ENCODE measurements at places on chromosomes 7 and 10. TPM values are rescaled to one million over a fixed set of nuclear protein-coding genes. Genes with fewer than 3 reads are reported as not detected.

Gene FGFBP3
- 1.8 TPM for total RNA-seq

Gene LIPM
- total RNA-seq, result not detected

Gene MALRD1
- total RNA-seq, result not detected

DNA sequence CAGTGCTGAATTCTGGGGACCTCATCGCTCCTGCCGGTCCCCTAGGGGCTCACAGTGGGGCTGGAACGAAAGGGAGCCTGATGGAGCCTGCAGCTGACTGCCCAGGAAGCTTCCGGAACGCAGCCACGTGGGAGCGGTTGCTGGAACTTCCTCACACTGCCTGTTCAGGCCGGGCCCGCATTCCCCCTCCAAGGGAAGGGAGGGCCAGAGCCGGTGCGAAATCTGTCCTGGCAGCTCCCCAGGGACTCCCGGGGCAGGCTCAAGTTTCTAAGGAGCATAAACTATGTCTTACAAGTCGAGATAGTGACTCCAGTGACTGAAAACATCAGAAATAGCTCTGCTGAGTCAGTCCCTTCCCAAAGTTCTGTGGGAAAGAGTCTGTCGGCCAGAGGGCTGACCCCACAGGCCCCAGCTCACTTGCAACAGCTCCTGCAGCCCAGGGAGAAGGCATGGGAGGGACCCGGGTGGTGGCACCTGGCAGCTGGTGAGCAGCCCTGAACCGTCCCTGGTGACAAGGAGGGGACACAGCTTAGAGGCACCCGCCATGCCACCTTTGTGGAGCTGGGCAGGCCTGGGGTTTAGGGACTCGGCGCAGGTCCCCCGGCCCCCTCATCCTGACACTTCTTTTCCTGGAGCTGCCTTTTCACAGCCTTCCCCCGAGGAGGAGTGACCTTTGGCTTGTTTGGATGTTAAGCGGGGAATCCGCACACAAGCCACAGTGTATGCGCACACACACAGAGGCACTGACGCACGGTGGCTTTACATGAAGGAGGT lies 47.6 kb downstream of the PDGFA start:
- H3K4me3 ChIP-seq, result no peak overlapping the region
- H3K27me3 ChIP-seq, result peaks cover 7% of the 10 kb centered on the region
- peaks cover 8% of the 10 kb centered on the region for H3K4me1 ChIP-seq
- H3K27ac ChIP-seq, result no peak overlapping the region
- DNase-seq, result no peak

DNA sequence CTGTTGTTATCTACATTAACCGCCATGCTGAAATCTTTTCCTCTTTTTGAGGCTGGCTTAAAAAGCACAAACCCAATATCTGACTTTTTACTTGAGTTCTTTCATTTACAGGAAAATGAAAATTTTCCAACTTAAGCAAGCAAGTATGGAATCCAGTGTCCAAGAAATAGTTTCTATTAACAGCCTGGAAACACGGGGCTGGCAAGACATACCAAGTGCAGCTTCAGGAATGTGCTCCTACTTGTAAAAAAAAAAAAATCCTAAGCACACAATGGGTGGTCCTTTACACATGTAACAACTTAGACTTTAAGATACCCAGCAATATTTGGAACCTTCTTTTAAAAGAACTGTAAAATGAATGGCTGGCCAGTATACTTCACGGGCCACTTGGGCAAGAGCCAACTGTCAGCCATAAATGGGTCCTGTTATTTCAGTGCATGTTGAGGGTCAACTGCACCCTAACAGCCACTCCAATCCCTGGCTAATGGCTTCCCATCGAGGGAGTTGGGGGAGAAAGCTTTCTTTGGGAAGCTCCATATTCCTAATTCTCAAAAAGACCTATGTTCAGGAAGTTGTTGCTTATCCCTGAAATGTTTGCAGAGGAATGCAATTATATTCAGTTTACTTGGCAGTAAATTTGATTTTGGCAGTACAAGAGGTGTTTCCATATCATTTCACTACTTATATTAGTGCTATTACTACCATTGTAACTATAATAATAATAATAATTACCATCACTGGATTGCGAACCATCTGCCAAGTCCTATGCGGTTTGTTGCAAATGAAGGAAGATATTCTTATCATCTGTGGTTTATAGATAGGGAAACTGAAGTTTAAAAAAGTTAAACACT lies 236.4 kb upstream of the TMEM72 start:
- H3K27me3 ChIP-seq, result no peaks in the 10 kb centered on the region
- H3K4me1 ChIP-seq, result no peaks in the 10 kb centered on the region
- no peak for DNase-seq
- H3K4me3 ChIP-seq, result no peak overlapping the region

- no peaks in the 10 kb centered on the region for H3K36me3 ChIP-seq
- no peak for DNase-seq
- H3K4me1 ChIP-seq, result no peaks in the 10 kb centered on the region
- no peak overlapping the region for H3K4me3 ChIP-seq
- no peak overlapping the region for H3K27ac ChIP-seq
Measured at GRCh38 chr7:36019980-36020379, 133.1 kb upstream of the EEPD1 start.

- H3K36me3 ChIP-seq, result no peaks in the 10 kb centered on the region
- no peak overlapping the region for H3K4me3 ChIP-seq
- no peaks in the 10 kb centered on the region for H3K27me3 ChIP-seq
- no peak for DNase-seq
Measured at GRCh38 chr10:28991333-28992270, 297.3 kb upstream of the LYZL1 start.

DNA sequence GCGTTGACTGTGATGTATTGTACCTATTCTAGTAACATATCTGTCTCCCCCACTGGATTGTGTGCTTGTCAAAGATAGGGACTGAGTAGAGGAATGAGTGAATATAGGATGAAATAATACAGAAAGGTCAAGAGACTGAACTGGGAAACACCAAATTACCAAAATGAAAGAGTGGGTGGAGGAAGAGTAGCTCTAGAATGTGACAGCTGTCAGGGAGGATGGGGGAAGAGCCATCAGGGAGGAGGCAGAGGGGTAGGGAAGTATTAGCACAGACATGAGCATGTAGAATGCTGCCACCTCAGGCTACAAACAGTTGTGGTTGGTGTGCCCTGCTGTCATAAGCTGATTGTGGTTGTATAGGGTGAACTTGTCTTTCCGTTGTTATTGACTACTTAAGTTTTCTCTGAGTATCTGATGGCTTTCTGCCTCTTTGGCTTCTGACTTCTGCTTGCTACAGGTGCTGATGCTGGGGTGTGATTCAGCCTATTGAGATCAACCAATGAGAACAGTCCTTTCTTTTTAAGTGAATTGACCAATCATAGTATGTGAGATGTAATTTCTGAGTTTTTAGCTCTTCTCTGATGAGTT lies 5.6 kb downstream of the CCSER2 start:
- no peak overlapping the region for H3K4me3 ChIP-seq
- H3K27ac ChIP-seq, result peak overlapping the region; percentile 32
- H3K4me1 ChIP-seq, result peaks cover 43% of the 10 kb centered on the region
- no peak for DNase-seq
- H3K27me3 ChIP-seq, result no peaks in the 10 kb centered on the region

GRCh38 chr10:21529032-21529910 lies 3.8 kb upstream of the SKIDA1 start:
- no peak overlapping the region for H3K4me3 ChIP-seq
- peaks cover 35% of the 10 kb centered on the region for H3K4me1 ChIP-seq
- no peak overlapping the region for H3K27ac ChIP-seq
- peaks cover 7% of the 10 kb centered on the region for H3K36me3 ChIP-seq
- H3K27me3 ChIP-seq, result peaks cover 23% of the 10 kb centered on the region
- no peak for DNase-seq

- H3K27ac ChIP-seq, result no peak overlapping the region
- H3K27me3 ChIP-seq, result no peaks in the 10 kb centered on the region
- DNase-seq, result no peak
- H3K4me3 ChIP-seq, result no peak overlapping the region
Measured at GRCh38 chr7:22325671-22326070, 31.3 kb downstream of the RAPGEF5 start.

DNA sequence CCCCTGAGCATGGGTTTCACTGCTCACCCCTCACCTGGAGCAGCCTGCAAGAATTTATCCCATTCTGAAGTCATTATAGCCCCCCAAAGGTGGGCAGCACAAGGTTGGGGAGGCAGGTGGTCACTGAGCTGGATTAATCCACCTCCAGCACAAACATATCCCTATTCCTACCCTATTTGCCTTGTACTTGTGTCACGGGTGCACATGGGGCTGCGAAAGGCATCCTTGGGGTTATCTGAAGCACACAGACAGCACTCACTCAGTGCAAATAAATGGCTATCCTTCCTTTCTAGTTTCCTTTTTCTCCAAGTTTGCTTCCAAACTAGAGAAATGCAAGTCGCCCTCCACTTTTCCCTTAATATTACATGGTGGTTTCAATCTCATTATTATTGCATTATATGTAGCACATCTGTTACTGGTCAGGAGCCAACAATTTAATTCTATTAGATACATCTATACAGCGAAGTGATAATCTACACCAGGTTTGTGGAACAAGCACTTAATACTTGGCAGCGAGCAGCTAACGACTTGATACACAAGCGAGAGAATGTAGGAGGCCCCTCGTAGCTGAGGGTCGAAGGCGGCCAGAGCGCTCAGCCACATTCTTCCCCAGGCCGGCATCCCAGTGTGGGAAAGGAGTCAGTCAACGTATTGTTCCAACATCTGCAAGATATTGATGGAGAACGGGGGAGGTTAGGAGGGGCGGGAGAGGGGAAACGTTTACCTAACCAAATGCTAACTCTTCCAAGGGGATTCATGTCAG lies 121.3 kb upstream of the HABP2 start:
- H3K4me3 ChIP-seq, result no peak overlapping the region
- DNase-seq, result no peak
- no peak overlapping the region for H3K27ac ChIP-seq
- peaks cover 4% of the 10 kb centered on the region for H3K27me3 ChIP-seq

DNA sequence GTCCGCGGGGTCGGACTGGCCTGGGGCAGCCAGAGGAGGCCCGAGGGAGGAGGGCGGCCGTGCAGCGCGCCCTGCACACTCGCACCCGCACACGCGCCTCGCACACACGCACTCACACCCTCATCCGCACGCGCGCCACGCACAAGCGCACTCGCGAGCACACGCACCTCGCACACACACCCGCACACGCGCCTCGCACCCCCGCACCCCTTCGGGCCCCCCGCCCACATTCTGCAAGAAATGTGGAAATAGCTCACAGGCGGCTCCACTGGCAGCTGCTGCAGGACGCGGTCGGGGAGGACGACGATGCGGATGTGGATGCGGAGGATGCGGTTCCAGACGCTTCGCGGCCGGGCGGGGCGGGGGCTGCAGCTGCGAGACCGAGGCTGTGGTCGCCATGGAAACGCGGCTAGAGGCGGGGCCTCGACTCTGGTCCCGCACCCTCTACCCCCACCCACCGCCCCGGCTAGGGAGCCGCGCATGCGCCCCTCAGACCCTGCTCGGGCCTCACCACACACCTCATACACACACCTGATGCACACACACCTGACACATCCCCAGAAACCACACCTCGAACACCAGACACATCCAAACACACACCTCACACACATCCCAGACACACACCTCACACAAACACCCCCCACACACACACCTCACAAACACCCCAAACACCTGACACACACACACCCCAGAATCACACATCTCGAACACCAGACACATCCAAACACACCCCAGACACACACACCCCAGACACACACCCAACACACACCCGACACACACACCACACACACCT lies at the start of gene CALY:
Gene CALY, minus strand, starts transcription at position 320 of the 793 bp plus-strand sequence. CDS start 7,907 bp downstream, outside the sequence.
- peaks cover 17% of the 10 kb centered on the region for H3K27me3 ChIP-seq
- peaks cover 6% of the 10 kb centered on the region for H3K4me1 ChIP-seq
- DNase-seq, result peak; percentile 55
- no peaks in the 10 kb centered on the region for H3K36me3 ChIP-seq
- peak within 1 kb of the TSS; percentile 65 for H3K4me3 ChIP-seq

DNA sequence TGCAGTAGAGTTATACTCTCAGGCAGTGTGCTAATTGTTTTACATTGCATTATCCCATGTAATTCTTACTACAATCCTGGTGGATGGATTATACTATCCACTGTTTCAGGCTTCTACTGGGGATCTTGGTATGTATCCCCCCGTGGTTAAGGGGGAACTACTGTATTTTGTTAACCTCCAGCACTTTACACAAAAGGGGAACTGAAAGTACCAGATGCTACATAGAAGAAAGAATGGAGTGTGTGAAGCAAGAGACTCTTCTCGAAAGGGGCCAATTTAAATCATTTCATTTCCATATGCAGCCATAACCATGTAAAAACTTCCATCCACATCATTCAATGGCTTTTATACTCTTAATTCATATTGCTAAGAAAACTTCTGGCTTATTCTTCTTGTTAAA lies 69.4 kb downstream of the C1GALT1 start:
- peaks cover 4% of the 10 kb centered on the region for H3K36me3 ChIP-seq
- peak overlapping the region; percentile 49 for H3K4me3 ChIP-seq
- H3K27me3 ChIP-seq, result no peaks in the 10 kb centered on the region
- peaks cover 85% of the 10 kb centered on the region for H3K4me1 ChIP-seq

- H3K27ac ChIP-seq, result no peak overlapping the region
- no peaks in the 10 kb centered on the region for H3K27me3 ChIP-seq
- no peak overlapping the region for H3K4me3 ChIP-seq
- H3K4me1 ChIP-seq, result peaks cover 52% of the 10 kb centered on the region
Measured at GRCh38 chr10:12367272-12367671, 17.9 kb downstream of the CAMK1D start.

DNA sequence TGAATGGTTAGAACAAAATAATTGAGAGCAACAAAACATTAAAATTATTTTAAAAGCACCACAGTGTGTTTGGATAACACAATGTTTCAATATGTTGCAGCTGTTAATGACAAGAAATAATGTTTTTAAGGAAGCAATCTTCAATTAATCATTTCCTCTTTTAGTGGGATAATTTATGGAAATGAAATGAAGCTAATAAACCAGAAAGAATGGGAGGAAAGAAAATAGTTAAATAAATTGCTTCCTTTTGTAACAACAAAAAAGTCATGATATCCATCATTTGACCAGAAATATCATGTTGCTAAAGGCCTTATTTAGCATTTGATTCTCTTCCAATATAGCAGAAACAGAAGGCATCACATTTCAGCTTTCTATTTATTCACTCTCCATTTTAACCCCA lies 224.5 kb downstream of the SEMA3A start:
- no peaks in the 10 kb centered on the region for H3K4me1 ChIP-seq
- no peaks in the 10 kb centered on the region for H3K36me3 ChIP-seq
- H3K27me3 ChIP-seq, result no peaks in the 10 kb centered on the region

DNA sequence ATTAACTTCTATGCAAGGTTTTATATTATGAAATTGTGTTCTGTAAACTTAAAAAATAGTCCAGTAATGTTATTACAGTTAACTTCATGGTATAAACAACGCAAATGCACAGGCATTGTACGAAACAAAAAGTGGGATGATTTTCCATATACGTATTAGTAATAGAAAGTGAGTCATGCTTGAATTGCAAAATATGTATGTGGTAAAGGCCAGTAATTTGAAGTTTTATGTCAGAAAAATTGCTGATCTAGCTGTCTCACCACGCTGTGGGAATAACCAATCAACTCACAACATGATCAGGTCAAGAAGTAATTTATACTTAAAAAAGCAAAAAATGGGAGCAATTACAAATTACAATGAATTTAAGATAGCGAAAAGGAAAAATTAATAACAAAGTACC lies 37.0 kb upstream of the GLI3 start:
- H3K36me3 ChIP-seq, result no peaks in the 10 kb centered on the region
- H3K4me1 ChIP-seq, result peaks cover 4% of the 10 kb centered on the region
- DNase-seq, result no peak
- H3K27me3 ChIP-seq, result peaks cover 10% of the 10 kb centered on the region

- DNase-seq, result no peak
- no peaks in the 10 kb centered on the region for H3K27me3 ChIP-seq
- peaks cover 37% of the 10 kb centered on the region for H3K4me1 ChIP-seq
- peaks cover 23% of the 10 kb centered on the region for H3K36me3 ChIP-seq
- H3K4me3 ChIP-seq, result peak overlapping the region; percentile 44
Measured at GRCh38 chr7:140475747-140476333, 3.5 kb downstream of the MKRN1 start.

- H3K4me3 ChIP-seq, result no peak overlapping the region
- H3K27me3 ChIP-seq, result no peaks in the 10 kb centered on the region
- H3K36me3 ChIP-seq, result peaks cover 49% of the 10 kb centered on the region
- DNase-seq, result no peak
- H3K27ac ChIP-seq, result no peak overlapping the region
Measured at GRCh38 chr7:44454348-44454747, 36.1 kb downstream of the NUDCD3 start.

Data from activated B cell treated with CpG ODN at 0.5 μM for 24 hours (primary cell).